ENCODE measurements at places on chromosomes 11 and 22. TPM values are rescaled to one million over a fixed set of nuclear protein-coding genes. Genes with fewer than 3 reads are reported as not detected.

Gene XRRA1
- 29.2 TPM for total RNA-seq

Gene SYT7
- total RNA-seq: not detected

Gene YPEL4
- total RNA-seq: 0.55 TPM

Gene HOATZ
- not detected for total RNA-seq

Gene PHLDA2
- total RNA-seq: 0.50 TPM

Gene KLHDC7B
- total RNA-seq: 0.31 TPM

Gene PGA5
- total RNA-seq: not detected

Gene DRICH1
- total RNA-seq: not detected

Gene FAM83F
- not detected for total RNA-seq

Gene TSSK2
- not detected for total RNA-seq

Gene FOLR2
- total RNA-seq: 14.6 TPM

Gene NPAT
- total RNA-seq: 26.9 TPM

Gene MRGPRF
- total RNA-seq: not detected

Gene MS4A15
- not detected for total RNA-seq

Gene ZP1
- total RNA-seq: not detected

Gene DBX1
- not detected for total RNA-seq

Gene VSIG10L2
- not detected for total RNA-seq

Gene OR8G5
- total RNA-seq: not detected

Gene MMP10
- not detected for total RNA-seq

Gene C11orf42
- not detected for total RNA-seq

Gene PHF21B
- 12.4 TPM for total RNA-seq

Gene ANO3
- total RNA-seq: not detected

Gene SUSD2
- total RNA-seq: 0.39 TPM

Gene C11orf91
- not detected for total RNA-seq

Gene PPP2R5B
- 16.2 TPM for total RNA-seq

Gene TBX1
- not detected for total RNA-seq

Gene UCP3
- total RNA-seq: 1.8 TPM

Gene SLC16A8
- not detected for total RNA-seq

Gene KCNK7
- 0.68 TPM for total RNA-seq

Gene MUC5AC
- total RNA-seq: not detected

Gene TPST2
- 12.5 TPM for total RNA-seq

Gene LINC01488
- not detected for total RNA-seq

Gene KCNJ5
- total RNA-seq: not detected

Gene C11orf52
- not detected for total RNA-seq

Gene CELSR1
- total RNA-seq: 4.9 TPM

Gene MYEOV
- total RNA-seq: 7.7 TPM

Gene CLMP
- not detected for total RNA-seq

Gene MAP6
- not detected for total RNA-seq

Gene OR52E5
- total RNA-seq: not detected

Gene TALDO1
- total RNA-seq: 172 TPM

Gene CALCA
- not detected for total RNA-seq

Gene MPEG1
- 12.4 TPM for total RNA-seq

Gene KCNJ4
- total RNA-seq: not detected

Gene KRTAP5-10
- total RNA-seq: not detected

Gene TECTA
- total RNA-seq: 0.48 TPM

Gene MALAT1
- total RNA-seq: 5,974 TPM

Gene ARHGAP20
- total RNA-seq: not detected

Gene OR10A5
- total RNA-seq: not detected

All from OCI-LY7 (cell line).